ENCODE measurements at places on chromosomes 13 and 19.

- no peak for DNase-seq
Observed at GRCh38 chr13:53920916-53921315, 892.3 kb downstream of the OLFM4 start.

DNA sequence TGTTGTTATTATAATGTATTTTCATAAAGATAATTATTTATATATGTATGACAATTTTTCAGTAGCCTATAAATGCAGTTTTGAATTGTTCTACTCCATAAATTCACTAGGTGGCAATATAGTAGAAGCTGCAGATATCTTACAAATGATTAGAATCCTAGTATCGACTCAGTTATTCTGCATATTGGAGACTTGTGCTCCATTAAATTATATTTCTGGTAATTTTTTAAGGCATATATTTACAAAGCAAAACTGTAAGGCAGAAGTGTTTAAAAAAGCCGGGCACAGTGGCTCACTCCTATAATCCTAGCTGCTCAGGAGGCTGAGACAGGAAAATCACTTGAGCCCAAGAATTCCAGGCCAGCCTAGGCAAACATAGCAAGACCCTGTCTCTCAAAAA lies 58.7 kb downstream of the DPY19L3 start:
- no peak for DNase-seq

GRCh38 chr19:30701178-30701577 lies 329.0 kb downstream of the ZNF536 start:
- no peak for DNase-seq

DNA sequence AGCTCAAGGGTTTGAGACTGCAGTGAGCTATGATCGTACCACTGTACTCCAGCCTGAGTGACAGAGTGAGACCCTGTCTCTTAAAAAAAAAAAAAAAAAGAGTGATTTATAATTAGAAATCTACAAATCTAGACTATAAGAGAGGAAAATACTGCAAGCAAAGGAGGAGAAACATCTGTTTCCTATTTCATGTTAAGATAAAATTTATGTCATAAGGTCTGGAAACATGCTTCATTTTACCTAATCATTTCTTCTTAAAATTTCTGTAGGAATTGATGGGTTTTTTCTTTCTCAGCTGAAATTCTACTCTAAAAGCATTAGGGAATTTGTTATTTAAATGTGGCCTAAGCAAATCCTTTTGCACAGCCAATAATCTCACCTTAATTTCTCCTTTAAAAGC lies 53.2 kb downstream of the C13orf42 start:
- DNase-seq, result no peak

- DNase-seq, result peak; percentile 57
Observed at GRCh38 chr13:27917121-27917947, 2.5 kb upstream of the PDX1 start.

DNA sequence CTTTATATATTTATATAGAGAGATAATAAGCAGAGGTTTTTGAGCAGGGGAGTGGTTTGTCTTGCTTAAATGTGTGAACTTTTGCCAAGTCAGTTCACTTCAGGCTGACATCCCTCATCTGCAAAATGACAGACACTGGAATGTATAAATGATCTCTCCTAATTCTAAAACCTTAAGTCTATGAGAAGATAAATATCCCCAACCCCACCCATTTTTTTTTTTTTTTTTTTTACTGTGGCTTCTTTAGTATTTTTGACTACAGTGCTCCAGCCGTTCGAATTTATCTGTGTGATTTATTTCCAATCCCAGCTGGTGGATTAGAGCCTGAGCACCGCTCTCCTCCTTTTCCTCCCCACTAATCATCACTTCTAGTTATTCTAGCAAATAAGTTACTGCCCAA lies 234.8 kb downstream of the DACH1 start:
- DNase-seq, result no peak

- DNase-seq, result peak; percentile 71
Observed at GRCh38 chr13:20412691-20413355, 112.8 kb downstream of the CRYL1 start.

DNA sequence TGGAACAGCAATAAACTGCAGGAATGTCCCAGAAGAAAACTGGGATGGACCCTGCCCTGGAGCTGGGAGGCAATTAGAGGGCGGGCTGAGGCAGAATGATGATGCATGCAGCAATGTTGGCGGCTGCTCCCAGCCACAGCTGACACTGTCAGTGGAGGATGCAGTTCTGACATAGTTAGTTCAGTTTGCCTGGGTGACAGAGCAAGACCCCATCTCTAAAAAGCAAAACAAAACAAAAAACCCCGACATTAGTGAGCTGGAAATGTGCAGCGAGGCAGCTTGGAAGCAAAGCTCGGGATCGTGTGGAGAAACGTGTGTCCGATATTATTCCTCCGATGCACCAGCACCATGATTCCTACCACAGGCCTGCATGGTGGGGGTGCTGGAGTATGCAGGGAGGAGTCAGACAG lies 110.1 kb upstream of the UQCRFS1 start:
- no peak for DNase-seq

GRCh38 chr13:92727118-92727517 lies 499.5 kb upstream of the GPC6 start:
- no peak for DNase-seq

- no peak for DNase-seq
Observed at GRCh38 chr13:100458673-100459072, 129.9 kb downstream of the GGACT start.

GRCh38 chr19:1747285-1748114 lies 5.8 kb upstream of the ONECUT3 start:
- peak; percentile 54 for DNase-seq

GRCh38 chr19:55229145-55229788 lies 704 bp upstream of the TMEM86B start:
- no peak for DNase-seq

GRCh38 chr19:47018923-47019322 lies 714 bp upstream of the NPAS1 start:
- no peak for DNase-seq

- no peak for DNase-seq
Observed at GRCh38 chr19:4007836-4008539, 452 bp downstream of the PIAS4 start.

GRCh38 chr13:105740739-105741138 lies 794.7 kb downstream of the EFNB2 start:
- DNase-seq, result no peak

DNA sequence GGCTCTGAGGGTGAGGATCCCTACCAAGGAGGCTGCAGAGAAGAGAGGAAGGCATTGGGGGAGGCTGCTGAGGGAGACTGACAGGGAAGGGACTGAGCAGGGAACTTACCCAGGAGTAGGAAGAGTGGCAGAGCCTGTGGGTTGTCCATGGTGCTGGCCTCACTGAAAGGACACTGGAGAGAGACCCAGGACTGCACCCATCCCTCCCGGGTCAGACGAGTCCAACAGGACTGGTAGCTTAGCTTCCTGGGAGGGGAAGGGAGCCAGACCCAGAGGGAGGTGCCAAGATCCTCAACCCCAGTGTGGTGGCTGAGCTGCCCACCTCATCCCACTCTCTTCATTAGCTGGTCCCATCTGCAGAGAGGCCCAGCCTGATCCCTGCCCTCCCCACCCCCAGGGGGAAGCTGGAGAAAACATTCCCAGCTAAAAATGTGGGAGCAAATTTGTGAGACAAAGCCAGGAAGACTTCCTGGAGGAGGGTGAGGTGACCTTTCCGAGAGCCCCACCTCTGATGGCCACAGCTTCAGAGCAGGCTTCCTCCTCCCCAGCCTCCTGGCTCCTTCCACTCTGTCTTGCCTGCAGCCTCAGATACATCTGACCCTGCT lies at the start of gene VSIG10L:
Gene VSIG10L, minus strand, starts transcription at position 164 of the 605 bp plus-strand sequence. Its CDS starts 15 bp downstream, at position 149.
- DNase-seq, result no peak
